ENCODE measurements at places on chromosomes 1 and 21.

DNA sequence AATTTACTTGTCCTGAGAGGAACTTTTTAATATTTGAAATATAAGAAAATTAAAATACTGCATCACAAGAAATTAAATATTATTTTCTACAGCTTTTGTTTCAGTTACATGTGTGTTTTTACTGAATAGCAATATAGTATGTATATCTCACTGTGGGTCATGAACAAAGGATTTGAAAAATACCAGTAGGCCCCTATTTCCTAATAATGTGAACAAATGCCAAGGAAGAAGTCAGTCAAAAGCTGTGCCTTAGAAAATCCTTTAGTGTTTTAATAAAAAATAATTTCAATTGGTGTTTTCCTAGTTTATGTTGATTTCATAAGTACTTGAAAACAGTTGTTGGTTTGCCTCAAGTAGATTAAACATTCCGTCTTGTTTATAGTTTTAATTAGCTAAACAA lies 46.7 kb downstream of the SMYD3 start:
- no peak for DNase-seq

GRCh38 chr1:93353286-93353685 lies 7.6 kb downstream of the DR1 start:
- DNase-seq = no peak

DNA sequence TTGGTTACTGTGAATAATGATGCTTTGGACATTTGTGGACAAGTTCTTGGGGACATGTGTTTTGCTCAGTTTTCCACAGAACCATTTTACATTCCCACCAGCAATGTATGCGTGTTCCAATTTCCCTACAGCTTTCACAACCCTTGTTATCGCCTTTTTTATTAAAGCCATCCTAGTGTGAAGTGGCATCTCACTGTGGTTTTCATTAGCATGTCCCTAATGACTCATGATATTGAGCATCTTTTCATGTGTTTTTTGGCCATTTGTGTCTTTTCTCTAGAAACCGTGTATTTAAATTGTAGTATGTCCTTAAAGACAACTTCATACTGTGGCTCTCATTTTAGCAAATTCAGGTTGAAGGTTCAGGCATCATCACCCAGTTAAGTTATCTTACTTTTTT lies 132.1 kb downstream of the TGFBR3 start:
- no peak for DNase-seq

DNA sequence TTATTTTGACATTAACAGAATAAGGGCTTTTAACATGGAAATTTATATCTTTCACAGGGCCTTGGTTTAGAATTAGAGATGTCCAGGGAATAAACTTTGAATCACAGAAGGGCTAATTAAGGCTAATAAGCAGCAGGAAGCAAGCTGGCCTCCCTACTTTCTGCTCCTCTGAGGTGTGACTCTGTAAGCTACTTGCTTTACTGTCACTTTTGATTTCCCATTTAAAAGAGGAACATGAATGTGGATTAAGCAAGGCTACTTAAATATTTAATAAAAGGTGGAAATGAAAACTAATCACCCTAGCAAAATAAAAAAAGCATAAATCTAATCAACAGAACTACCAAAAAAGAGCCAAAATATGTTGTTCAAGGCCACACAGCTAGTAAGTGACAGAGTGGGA lies 28.9 kb upstream of the CD5L start:
- no peak for DNase-seq

DNA sequence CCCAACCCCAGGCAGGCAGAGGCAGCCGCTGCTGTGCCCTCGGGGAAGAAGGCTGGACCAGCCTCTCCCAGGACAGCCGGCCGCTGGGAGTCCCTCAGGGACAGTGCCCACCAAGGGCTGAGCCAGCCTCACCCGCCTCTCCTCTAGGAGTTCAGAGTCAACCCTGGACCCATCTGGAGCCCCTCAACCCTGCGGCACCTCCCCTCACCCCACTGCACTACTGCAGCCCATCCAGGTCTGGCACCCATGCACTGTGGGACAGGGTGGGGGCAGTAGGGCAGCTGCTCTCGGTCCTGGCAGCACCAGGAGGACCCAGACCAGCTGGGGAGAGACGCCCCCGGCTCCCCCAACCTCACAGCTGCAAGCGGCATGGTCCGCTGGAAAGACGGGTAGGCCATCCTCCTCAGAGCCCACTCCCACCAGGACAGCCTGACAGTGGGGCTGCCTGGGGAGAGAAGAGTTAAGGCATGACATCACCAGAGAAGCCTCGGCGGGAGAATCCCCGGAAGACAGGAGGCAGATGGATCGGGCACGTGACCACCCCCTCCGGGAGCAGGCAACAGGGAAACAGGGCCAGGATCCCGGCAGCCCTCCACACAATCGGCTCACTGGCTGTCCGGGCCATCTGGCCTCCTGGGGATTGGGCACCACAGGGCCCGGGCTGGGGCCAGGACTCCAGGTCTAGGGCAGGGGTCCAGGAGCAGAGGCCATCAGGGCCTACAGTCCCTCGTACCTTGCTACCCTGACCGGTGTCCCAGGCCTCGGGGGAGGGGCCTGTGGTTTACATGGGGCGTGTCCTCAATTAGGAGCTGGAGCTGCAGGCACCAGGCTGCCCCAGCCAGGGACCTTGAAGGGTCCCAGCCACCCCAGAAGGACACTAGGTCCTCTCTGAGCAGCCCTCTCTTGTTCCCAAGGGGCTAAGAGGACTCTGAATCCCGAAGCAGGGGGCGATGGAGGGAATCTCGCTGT lies 3.1 kb downstream of the ACAP3 start:
- no peak for DNase-seq

DNA sequence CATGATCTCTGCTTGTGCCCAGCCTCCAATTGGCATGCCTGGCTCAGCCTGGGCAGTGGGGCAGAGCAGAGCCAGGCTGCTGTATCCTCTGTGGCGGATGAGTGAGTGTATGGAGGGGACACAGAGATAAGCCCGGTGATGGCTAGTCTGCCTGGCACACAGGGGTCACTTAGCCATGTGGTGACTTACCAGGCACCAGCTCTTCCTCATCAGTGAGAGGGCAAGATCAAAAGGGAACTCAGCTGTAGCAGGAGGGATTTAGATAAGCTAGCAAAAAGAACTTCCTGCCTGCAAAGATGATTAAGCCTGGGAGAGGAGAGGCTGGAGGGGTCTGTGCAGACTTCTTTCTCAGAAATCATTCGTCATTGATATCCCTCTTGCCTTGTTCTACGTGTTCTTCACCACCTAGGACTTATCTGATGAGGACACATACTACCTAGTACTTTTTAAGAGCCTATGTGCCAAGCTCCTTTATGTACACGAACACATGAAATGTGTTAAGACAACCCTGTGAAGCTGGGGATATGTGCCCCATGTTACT lies 7.9 kb downstream of the KIF21B start:
- no peak for DNase-seq

GRCh38 chr1:158830074-158830677 lies 975 bp upstream of the MNDA start:
- DNase-seq = no peak

- no peak for DNase-seq
Measured at GRCh38 chr1:166136699-166137401, 30.0 kb downstream of the FAM78B start.

- DNase-seq = no peak
Measured at GRCh38 chr1:230236301-230237008, 169.4 kb downstream of the GALNT2 start.

DNA sequence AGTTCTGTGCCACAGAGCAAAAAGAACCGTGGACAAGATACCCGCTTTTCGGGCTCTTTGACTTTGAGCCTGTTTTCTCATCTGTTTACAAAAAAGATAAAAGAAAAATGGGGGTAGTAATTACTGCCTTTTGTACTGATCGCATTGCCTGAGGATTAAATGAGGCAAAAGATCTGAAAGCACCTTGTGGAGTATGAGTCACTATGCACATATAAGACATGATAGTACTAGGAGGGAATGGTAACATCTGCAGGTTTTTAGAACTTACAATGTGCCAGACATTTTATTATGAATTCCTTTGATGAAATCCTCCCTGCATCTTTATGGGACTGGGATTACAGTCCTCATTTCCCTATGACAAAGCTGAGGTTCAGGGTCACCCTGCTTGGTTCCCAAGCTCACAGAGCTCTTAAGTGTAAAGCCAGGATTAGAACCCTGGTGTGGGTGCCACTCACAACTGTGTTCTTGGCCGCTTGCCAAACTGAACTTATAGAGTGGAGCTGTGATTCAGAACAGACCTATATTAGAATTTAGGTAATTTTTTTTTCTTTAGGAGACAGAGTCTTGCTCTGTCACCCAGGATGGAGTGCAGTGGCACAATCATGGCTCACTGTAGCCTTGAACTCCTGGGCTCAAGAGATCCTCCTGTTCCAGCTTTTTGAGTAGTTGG lies 1.8 kb downstream of the DISC1 start:
- DNase-seq = peak; percentile 55

GRCh38 chr1:221241157-221241556 lies 361.9 kb downstream of the HLX start:
- DNase-seq = no peak

DNA sequence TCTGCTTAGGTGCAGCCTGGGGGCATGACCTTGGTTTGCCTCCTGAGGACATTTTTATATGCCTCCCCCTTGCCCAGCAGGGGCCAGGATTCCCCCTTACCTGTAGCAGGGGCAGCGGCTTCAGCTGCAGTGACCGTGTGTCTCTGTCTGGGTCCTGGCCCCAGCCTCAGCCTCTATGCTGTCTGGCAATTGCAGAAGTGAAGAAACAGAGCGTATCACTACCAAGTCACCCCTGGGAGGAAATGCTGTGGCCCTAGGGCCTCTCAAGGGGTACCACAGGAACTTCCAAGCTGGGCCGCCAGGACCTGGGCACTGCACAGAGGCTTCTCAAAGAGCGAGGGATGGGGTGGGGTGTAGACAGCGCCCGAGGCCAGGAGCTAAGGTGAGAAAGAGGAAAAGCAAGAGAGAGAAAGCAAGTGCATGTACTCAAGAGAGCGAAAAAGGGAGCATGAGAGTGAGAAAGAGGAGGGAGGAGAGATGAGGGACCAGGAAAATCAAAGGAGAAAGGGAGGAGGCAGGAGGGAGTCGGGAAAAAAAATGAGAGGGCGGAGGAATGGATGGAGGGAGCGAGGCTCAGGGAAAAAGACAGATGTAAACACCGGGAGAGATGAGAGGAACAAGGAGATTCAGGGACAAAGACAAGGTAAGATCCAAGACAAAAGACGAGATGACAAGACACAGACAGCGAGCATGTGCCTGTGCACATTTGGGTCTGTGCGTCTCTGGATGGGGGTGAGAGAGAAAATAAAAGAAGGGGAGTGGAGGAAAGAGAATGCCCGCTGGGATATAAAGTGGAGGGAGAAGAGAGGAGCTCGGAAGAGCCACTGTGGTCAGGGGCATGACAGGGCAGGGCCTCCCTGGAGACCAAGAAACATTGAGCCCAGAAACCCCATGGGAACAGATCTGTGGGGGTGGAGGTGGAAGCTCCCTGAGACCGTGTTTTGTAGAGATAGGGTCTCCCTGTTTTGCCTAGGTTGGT lies at the start of gene PTAFR:
PTAFR (minus strand) TSS at position 199 of the 979 bp plus-strand sequence. CDS start 25,669 bp downstream, outside the sequence.
- no peak for DNase-seq

DNA sequence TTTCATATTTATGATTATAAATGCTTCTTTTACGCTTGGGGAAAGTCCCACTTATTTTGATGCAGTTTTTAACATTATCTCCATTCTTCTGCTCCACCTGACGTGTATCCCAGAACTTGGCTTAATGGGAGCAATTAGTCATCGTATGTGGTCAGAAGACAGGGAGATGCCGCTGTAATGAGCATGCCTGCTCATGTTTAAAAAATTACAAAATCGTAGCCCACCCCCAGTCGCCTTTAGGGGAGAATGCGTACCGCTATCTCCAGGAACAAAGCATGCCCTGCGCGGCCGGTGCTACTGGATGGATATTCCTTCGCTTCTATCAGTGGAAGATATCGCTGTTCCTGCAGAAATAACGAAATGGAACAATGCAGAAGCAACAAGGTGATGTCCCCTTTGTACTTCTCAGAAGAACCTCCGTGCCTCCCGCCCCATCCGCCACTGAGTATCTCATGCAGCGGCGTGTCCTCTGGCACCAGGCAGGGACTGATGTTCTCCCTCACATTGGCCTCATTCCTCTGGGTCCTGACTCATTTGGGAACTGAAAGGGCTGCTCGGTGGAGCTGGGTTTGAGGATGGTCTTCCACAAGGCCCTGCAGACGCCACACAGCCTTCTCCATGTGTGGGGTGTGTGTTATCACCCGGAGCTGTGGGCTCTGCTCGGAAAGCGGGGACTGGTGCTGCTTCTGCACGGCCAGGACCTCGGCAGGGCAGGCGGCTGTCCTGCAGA lies 116.3 kb upstream of the COL6A1 start:
- DNase-seq = no peak

GRCh38 chr1:198669023-198669698 lies 30.3 kb downstream of the PTPRC start:
- DNase-seq = no peak

DNA sequence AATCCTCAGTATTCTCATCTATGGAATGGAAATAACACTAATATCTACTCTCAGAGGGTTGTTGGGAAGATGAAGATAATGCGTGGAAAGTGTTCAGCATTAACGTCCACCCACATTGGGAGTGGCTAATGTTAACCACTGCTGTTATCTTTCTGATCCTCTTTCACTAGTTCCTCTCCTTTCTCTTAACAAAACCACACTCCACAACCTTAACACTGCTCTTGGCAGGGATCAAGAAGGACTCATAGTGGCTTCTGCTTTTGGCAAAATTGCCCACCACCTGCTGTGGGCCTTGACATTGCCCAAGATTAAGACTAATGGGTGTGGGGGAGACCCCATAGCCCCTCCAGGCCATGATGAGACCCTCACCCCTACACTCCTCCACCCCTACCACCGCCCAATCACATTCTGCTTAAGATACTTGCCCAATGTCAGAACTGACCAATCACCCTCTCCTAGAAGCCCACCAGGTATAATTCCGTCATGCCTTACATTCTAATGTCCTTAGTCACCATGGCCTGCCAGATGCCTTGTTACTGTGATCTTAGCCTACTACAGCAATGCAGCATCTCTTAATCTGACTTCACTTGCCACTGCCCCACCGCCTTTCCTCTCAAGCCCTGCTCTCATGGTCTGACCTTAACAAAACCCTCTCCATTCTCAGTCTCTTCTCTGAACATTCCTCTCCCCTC lies 27.1 kb downstream of the DHCR24 start:
- no peak for DNase-seq

DNA sequence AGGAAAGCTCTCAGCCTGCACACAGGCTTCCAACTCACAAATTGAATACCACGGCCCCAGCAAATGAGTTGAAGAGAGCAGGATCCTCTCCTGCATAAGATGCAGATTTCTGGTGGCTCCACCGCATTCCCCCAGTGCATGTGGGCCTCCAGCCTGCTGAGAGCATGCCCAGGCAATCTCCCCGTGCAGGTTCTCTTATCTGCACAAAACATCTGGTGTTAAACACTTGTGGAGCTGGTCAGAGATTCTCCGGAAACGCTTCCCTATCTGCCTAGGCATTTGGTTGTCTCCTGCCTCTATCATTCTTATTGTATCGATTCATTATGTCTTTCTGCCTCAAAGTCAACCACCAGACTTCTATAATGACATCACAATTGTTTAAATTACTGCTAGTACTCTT lies 1349.0 kb upstream of the B3GALT2 start:
- DNase-seq = no peak

DNA sequence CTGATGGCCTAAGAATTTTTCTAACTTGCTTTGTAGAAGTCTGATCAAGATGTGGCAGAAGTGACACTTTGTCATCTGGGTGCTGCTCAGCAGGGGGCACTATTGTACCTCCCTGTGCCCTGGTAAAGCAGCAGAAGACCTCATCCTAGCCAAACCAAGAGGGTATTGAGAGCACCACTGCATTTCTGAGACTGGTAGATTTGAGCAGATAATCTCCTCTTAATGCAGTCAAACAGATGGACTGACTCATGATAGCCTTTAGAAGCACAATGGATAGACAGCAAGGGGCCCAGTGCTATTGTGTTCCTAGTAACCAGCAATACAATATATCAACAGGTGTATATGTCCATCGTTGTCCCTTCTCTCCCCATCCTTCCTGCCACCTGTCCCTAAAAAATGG lies 5.7 kb downstream of the TPM3 start:
- DNase-seq = peak; percentile 44
